ENCODE measurements at places on chromosomes 11 and 22.
A peak's percentile ranks its signal among the peaks of the same experiment; 100 is the strongest.

GRCh38 chr11:64959498-64959897 lies 12.4 kb downstream of the MAJIN start:
- DNase-seq: no peak

GRCh38 chr22:22092974-22093373 lies 110.4 kb upstream of the TOP3B start:
- no peak for DNase-seq

DNA sequence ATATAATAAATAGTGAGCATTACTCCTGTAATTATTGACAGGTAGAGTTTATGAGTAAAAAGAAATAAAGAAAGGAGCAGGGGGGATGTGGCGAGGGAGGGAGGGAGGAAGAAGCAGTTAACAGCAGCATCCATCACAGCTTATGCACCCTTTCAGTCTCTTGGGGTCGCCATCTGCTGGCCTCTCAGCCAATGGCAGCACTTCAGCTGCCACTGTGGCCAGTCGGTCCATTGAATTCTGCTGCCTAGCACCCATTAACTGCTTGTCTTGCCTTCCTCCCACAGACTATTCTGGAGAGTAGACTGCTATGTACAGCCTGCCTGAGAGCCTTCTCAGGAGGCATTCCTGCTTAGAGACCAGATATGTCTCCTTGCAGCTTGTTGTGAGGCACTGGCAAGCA lies 388.3 kb downstream of the TENM4 start:
- no peak for DNase-seq

DNA sequence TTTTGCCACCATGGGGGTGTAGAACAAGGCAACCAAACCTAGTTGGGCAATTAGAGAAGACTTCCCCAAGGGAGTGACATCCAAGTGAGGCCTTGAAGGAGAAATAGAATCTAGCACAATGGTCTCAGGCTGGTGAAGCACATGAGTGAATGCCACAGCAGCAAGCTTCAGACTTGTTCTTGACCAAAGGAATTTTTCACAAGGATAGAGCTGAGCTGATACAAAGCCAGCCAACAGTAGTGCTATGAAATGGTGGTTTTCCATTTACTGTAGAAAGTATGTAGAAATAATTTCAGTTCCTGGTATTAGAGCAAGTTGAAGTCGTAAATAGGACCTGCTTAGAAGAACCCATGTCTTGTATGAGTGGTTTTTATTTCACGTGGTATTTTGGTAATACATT lies 148.3 kb upstream of the RASSF10 start:
- DNase-seq: no peak

DNA sequence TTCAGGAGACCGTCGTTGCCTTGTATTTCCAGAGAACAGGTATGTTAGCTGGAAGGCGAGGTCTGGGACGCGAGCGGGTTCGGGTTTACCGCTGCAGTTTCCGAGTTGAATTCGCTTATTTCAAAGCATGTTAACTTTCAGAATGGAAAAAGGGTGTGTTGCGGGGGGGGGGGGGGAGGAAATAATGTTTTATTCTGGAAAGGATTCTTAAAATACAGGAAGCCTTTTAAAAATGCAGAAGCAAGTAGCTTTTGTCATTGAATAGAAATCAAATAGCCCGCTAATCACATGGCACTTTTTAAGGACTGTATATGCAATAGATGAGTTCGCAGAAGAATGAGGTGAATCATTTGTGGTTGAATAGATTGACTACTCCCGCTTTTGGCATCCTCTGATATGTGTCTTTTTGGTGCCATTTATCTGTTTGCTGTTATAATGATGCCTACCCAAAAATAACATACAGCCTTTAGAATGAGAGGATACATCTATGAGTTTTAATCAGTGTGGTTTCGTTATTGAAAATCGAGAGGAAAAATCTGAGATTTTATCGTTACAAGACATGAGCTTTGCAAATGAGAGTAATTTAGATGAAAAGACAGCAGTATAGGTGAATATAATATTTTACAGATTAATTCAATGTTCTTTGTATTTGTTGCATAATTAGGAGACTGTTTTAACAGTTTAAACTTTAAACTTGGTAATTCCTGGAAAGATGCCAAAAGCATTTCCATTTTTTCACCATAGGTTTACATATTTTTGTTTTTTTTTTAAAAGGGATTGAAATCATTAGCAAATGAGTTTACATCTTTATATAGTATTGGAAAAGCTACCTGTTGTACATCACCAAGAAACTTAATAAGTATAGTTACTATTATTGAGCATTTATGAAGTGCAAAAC lies 1.7 kb downstream of the PDE3B start:
- no peak for DNase-seq

DNA sequence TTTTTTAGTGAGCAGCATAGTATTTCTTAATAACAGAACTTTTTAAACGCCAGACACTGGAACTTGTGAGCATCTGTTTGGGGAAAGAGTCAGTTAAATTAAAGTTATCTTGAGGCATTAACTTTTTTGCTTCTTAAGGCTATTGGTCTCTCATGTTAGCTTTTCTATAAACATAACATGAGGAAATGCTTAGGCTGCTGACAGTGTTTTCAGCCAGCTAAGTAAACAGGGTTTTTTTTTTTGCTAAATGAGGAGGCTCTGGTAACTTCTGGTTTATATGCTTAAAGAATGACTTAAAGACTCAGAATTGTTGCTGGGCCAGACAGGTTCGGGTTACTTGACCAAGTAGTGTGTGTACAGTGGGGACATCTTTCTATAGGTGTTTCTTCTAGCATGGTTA lies 95.8 kb upstream of the ALKBH3 start:
- no peak for DNase-seq

DNA sequence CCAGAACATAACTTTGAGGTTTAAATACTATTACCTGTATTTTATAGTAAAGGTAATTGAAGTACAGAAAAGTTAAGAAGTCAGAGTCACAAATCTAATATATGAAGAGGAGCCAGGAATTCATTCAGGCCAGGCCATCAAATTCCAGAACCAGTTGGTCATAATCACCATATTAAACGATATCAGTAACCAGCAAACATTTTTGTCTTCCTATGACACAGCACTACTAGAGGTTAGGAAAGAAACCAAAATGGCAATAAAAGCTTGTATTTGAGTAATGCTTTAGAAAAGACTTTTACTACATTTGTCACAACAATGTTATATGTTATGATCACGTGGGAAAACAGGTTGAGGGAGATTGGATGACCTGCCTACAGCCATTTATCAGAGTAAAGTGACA lies 62.2 kb downstream of the DKK3 start:
- DNase-seq: no peak

- DNase-seq: no peak
Measured at GRCh38 chr11:110235966-110236365, 60.4 kb downstream of the RDX start.

DNA sequence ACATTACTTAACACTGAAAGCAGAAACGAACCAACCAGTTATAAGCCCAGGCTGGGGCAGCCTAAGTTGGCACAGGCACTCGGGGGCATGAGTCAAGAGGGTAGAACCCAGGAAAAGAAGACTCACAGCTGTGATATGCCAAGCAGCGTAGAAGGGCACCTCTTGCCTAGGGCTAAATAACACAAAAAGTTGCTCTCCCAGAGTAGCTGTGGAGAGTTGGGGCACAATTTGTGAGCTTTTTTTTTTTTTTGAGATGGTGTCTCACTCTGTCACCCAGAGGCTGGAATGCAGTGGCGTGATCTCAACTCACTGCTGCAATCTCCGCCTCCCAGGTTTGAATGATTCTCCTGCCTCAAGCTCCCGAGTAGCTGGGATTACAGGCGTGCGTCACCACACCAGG lies 8.8 kb downstream of the CLMP start:
- no peak for DNase-seq

GRCh38 chr22:24367841-24368240 lies 59.6 kb upstream of the ADORA2A start:
- no peak for DNase-seq

- no peak for DNase-seq
Measured at GRCh38 chr11:31237819-31238760, 131.4 kb downstream of the DCDC1 start.

GRCh38 chr11:95379479-95379878 lies 148.5 kb upstream of the SESN3 start:
- no peak for DNase-seq

DNA sequence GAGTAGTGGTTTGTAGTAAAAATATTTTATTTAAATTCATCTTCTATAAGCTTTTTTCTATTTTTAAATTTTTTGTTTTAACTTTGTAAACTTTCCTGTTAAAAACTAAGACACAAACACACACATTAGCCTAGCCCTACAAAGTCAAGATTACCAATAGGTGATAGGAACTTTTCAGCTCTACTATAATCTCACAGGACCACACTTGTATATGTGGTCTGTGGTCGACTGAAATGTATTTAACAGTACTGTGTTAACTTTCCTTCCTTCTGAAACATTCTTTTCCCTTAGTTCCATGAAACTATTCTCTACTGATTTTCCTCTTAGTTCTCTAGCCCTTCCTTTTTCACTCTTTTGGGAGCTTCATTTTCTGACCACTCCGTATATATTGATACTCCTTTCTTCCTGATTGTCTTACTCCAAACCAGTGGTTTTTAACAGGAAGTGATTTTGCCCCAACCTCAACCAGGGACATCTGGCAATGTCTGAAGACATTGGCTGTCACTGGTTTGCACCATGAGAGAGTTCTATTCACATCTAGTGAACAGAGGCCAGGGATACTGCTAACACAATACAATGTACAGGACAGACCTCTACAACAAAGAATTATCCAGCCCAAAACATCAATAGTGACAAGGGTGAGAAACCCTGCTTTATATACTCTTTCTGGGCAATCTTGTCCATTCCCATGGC lies 8.8 kb downstream of the ZW10 start:
- no peak for DNase-seq

DNA sequence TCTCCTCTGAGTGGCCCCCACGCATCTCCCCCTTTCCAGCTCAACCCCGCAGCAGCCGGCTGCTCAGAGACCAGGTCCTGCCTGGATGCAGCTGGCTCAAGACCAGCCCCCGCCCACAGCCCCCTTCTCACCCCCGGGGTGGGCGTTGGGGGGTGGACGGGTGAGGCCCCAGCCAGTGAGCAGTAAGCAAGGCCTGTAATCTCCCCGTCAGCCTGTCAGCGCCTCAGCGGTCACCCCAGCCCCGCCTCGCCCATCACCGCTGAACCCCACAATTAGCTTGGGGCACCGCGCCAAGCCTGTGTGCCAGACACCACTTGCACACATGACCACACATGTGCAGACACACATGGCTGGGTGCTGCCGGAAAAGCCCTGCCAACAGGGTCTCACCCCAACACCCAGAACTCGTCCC lies 5.9 kb downstream of the PLXNB2 start:
- peak; percentile 24 for DNase-seq

- DNase-seq: no peak
Measured at GRCh38 chr22:35539910-35540594, 579 bp upstream of the RASD2 start.

- no peak for DNase-seq
Measured at GRCh38 chr22:27065279-27065678, 407.9 kb downstream of the MIAT start.

DNA sequence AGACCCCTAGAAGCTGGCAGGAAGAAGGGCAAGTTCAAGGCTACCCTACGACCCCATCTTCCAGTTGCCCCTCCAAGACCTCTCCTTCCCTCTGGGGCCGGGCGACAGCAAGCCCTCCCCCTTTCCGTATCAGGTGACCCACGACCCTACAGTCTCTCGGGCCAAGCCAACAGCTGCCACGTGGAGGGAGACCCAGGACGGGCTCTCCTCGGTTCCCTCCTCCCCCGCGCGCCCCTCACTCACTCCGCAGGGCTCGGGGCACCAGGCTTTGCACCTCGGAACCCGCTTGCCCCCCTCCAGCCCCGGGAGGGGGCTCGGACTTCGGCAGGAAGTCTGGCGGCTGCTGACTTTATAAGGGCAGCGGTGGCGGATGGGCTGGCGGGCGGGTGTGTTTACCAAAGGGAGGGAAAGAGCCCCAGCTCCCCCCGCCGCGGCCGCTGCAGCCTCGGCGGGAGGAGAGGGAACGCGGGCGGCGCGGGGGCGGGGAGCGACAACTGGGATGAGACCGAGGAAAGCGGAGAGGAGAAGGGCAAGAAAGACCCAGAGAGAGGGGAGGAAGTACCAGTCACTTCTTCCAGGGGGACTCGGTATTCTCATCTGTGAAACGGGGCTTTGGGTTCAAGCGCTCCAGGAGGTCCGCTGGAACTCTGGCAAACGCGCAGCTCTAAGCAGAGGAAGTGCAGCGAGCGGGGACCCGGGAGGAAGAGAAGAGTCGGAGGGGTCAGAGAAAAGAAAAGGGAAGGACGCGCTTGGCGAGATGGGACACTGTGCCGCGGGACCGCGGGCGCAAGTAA lies 767 bp downstream of the SLC43A1 start:
- DNase-seq: no peak

DNA sequence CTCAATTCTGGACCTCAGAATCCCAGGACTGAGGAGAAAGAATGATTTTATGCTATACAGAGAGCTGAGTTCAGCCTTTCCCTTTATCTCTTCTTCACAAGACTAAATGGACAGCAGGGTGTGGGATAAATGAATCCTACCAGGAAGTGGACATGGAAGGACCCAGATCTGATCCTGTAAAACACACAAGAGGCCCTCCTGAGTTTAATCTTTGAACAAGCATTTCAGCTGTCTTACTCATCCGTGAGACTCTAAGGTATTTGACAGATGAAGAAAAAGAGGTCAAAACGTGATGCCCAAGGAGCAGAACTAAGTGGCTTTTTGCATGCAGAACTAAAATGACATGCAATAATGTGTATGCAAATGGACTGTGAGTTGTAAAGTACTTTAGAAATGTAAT lies 511.3 kb downstream of the DLG2 start:
- no peak for DNase-seq

GRCh38 chr11:83223457-83223856 lies 29.9 kb downstream of the ANKRD42 start:
- no peak for DNase-seq

DNA sequence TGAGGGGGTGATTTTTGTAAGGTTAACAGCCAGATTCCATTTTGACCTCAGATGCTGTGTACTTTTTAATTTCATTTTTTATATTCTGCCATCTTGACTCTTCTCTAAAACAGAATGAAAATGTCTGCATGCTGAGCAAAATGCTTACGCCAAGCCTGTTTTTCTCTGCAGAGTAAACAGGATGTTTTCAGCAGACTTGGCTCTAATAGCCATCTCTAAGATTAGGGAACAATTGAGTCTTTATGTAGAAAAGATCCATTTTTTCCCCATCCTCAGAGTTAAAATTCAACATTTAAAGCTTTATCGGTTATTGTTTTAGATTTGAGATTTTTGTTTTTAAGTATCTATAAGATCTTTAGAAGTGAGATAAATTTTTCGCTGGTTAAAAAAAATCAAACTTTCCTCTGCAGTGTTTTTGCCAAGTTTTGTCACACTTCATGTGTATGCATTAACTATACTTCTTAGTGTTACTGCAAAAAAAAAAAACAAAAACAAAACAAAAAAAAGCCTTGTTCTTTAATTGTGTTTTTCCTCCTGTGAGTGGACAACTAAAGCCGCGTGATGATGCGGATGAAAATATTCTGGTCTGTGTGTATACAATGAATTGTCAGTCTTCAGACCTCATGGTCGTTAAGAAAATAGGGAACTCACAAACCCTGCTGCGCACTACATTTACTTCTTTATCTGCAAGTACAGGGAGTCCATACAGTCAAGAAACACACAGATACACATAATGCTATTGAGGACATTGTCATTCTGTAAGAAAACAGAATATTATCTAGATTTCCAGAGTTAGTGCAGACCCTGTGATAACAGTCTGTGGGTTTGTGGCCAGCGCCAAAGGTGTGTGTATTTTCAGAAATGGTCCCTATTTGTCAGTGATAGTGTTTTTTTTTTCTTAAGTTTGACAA lies 17.5 kb upstream of the ADSL start:
- no peak for DNase-seq
